ENCODE measurements at places on chromosomes 7 and 10.

DNA sequence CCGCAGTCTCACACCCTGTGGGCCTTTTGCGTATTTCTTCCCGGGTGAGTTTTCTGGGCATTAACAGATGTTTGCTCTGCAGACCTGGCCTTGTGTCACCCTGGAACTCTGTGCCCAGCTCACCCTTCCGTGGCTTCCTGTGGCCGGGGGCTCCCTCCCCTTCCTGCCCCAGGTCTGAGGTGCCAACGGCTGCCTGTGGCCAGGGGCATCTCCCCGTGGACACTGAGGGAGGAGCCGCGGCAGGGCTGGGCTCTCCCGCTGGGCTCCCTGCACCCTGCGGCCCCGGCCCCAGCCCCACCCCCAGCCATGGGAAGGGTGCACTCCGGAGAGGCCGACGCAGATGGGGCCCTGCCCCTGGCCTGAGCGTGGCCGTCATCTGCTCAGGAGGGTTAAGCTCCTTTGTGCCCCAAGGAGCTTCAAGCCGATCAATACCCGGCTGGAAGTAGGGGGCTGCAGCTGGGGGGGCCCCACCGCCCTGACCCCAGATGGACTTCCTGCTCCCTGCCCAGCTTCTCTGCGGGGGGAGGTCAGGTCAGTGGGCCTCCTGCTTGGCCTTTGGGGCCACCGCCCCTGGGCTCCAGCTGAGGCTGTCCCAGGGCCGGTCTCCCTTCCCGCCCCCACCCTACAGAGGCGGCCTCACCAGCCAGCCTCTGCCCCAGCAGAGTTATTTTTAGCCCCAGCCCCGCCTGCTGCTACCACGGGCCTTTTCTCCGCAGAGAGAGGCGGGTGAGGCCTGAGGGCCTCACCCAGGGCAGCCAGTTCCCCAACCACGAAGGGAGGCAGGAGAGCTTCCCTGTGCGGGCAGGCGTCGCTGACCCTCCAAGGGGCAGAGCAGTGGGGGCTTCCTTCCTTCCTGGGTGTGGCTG is 24.2 kb downstream of the PWWP2B start:
- DNase-seq = peak; percentile 79

- DNase-seq = no peak
These were observed 376 bp downstream of the GNA12 start for GRCh38 chr7:2843711-2844152.

DNA sequence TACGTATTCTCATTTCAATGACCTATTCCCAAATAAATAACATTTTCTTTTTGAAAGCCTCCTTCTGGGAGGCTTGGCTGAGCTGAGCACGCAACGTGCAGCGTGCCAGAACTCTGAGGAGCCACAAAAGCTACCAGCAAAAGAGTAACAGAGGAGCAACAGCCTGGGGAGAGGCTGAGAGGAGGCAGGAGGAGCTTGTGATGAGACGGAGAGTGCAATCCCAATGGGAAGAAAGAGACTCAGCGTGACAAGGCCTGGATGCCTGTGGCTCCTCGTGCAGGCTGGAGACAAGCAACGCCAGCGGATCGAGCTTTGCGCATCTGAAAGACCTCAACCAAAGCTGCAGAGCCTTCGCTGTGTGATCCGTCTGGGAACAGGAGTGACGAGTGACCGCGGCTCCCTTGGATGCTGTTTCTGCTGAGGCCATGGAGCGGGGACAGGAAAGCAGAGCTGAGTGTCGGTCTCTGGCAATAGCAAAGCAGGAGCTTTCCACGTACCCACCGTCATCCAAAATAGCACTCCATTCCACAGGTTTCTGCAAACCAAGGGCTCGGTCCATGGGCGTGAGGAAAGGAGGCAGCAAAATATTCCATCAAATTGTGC is 171.7 kb upstream of the PFKP start:
- no peak for DNase-seq

GRCh38 chr10:26689399-26689798 is 8.1 kb upstream of the PDSS1 start:
- DNase-seq = no peak

DNA sequence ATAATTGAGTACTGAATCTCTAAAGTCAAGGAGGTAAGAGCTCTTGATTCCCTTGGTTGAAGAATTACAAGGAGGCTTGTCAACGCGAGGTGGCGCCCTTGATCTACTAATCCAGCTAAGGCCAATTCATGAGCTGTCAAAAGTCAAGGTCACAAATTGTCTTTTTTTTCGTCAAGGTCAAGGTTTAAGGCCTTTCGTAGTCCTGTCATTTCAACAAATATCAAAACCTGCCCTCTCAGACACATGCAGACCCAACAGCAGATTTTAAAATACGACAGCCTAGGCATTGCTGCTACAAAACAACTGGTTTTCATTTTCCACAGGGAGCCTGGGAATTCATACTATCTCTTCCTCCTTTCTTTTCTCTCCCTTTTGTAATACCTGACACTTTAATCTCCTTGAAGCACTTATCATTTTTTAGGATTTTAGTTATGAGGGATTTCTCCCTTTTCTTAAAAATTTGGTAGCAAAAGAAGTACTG is 3.6 kb downstream of the HOXA13 start:
- peak; percentile 83 for DNase-seq

DNA sequence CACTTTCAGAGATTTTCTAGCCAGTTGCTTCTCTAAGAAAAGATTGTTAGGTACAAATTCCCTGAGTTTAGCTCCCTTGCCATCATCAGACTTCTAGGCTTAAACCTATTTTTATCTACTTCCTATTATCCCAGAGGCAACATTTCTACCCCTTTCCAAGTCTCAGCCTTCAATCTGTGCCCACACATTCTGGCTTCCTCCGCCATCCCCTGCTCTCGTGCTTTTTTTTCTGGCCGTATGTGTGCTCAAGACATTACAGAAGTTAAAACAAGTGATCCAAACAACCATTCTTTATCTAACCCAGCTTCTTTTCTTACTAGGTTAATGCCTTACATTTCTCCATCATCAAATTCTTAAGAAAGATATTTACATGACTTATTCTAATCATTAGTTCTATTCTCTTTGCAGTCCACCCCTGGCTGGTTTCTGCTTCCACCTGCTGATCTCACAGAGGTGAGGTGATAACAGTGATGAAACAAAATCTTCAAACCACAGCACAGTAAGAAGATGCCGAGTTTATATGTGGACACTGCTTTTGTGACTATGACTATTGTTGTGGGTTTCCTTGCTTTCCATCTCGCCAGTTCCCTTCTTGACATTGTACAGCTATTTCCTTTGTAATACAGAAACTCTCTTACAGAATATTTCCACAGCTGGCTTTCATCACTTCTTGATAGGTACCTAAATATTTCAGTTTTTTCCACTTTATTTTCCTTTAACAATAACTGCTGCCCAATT is 18.3 kb upstream of the CDK6 start:
- DNase-seq = peak; percentile 22

DNA sequence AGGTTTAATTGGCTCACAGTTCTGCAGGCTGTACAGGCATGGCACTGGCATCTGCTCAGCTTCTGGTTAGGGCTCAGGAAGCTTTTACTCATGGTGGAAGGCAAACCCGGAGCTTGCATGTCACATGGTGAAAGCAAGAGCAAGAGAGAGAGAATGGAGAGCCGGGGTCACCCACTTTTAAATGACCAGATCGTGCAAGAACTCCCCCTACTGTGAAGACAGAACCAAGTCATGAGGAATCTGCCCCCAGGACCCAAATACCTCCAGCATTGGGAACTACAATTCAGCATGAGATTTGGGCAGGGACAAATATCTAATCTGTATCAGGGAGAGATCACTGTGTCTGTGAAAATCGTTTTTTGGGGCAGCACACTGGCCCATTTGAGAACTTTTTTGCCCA is 110.0 kb upstream of the MYO3A start:
- DNase-seq = no peak
